Mesangial cell (primary cell): ENCODE measurements at places on chromosomes 16 and 17. TPM values are rescaled to one million over a fixed set of nuclear protein-coding genes. Genes with fewer than 3 reads are reported as not detected.

The C16orf82 gene
- total RNA-seq, result not detected in 2 replicates

The ANKRD13B gene
- 13.5 and 23.1 TPM in 2 replicates for total RNA-seq

The PRAC2 gene
- total RNA-seq, result not detected in 2 replicates

The C17orf113 gene
- 0.16 and 0.76 TPM in 2 replicates for total RNA-seq

The SHISA9 gene
- 4.2 and 4.7 TPM in 2 replicates for total RNA-seq

The ZNF688 gene
- 8.0 and 11.8 TPM in 2 replicates for total RNA-seq

The SLC5A2 gene
- 0.63 TPM in 1 of 2 replicates, not detected in the other for total RNA-seq

The TNFRSF13B gene
- total RNA-seq, result not detected in 2 replicates

The SOCS3 gene
- total RNA-seq, result 40.2 and 61.6 TPM in 2 replicates

The CCL4L2 gene
- total RNA-seq, result not detected in 2 replicates

The TBC1D3C gene
- total RNA-seq, result 2.7 TPM in 1 of 2 replicates, not detected in the other

The CBFA2T3 gene
- total RNA-seq, result not detected in 2 replicates

The CIAO3 gene
- total RNA-seq, result 32.9 and 37.4 TPM in 2 replicates

The TOX3 gene
- 0.65 and 1.0 TPM in 2 replicates for total RNA-seq

The CBX2 gene
- 1.6 and 4.9 TPM in 2 replicates for total RNA-seq

The TNP2 gene
- not detected in 2 replicates for total RNA-seq

The IL17C gene
- not detected in 2 replicates for total RNA-seq

The RHBDL1 gene
- total RNA-seq, result 0.16 and 2.9 TPM in 2 replicates

The ABCA8 gene
- under 0.01 and 0.38 TPM in 2 replicates for total RNA-seq

The MPP3 gene
- 6.0 and 7.6 TPM in 2 replicates for total RNA-seq

The MYH10 gene
- total RNA-seq, result 92.9 and 132 TPM in 2 replicates

The SEBOX gene
- total RNA-seq, result not detected in 2 replicates

The C1QTNF1 gene
- 8.0 and 16.9 TPM in 2 replicates for total RNA-seq

The ATAD5 gene
- total RNA-seq, result 0.38 and 3.9 TPM in 2 replicates

The EZH1 gene
- total RNA-seq, result 5.2 and 15.0 TPM in 2 replicates

The MYCBPAP gene
- 0.76 and 0.98 TPM in 2 replicates for total RNA-seq

The KRTAP9-8 gene
- not detected in 2 replicates for total RNA-seq

The PYDC1 gene
- not detected in 2 replicates for total RNA-seq
